ENCODE measurements at places on chromosomes 1 and 21.

GRCh38 chr1:190068304-190068703 lies 409.4 kb downstream of the BRINP3 start:
- DNase-seq = no peak

DNA sequence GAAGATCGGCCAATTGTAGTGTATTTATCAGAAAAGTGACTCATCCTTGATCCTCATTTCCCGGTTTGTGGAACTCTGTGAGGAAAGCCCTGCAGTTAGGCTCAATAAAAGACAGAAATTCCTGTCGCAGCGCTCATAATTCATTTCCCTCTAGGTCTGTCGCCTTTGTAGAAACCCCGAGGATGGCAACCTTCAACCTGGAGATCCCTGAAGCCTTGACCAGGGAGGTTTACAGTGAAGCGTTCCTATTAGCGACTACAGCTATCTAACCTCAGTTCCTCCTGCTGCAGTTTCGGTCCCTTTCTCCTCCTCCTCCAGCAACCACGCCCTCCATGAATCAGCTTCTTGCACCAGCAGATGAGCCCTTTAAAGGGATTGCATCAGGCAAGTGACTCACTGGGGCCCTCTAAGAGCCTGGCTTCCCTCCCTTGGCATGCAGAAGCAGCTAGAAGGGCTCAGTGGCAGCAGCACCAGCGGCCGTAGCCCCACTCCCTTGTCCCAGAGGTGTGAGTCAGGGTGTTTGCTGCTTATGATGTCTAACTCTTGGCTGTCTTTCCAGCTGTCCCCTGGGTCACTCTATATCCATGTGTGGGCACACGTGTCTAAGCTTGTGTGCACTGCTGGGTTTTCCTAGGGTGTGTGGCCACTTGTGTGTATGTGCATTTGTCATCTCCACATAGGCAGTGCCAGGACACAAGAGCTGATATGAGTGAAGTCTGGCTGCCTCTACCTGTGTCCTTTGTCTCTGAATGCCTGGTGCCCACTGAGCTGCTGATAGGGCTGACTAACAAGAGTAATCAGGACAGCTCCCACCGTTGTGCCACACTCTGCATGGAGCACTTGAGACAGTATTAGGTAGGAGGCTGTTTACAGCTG lies 779 bp upstream of the STK40 start:
- DNase-seq = peak; percentile 55

- DNase-seq = no peak
Observed at GRCh38 chr1:68442822-68443556, 6.8 kb downstream of the RPE65 start.

DNA sequence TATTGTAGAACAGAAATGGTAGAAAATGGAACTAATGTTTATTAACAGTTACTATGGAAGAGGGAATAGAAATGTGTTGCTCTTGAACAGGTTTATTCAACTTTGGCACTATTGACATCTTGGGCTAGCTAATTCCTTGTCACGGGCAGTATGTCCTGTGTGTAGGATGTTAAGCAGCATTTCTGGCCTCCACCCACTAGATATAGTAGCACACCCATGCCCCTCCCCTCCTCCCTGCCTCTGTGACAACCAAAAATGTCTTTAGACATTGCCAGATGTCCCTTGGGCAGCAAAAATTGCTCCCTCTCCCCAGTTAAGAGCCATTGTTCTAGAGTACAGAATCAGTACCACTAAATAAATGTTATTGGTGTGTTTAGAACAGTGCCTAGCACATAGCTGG lies 91.4 kb upstream of the TPTE start:
- DNase-seq = no peak

DNA sequence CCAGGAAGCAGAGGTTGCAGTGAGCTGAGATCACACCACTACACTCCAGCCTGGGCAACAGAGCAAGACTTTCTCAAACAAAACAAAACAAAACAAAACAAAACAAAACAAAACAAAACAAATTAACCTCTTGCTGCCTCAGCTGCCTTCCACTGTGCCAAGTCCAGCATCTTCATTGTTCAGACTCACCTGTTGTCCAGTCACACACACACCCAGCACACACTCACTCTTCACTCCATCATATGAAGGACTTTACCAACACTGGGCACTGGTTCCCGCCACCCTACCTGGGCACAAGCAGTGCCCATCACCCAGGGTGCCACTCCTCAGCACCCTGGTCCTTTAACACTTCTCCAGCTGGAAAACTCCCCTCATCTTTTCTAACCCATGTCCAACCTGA lies 14.6 kb downstream of the PYCR2 start:
- no peak for DNase-seq

- DNase-seq = no peak
Observed at GRCh38 chr1:8396083-8396785, 78.3 kb downstream of the SLC45A1 start.

- no peak for DNase-seq
Observed at GRCh38 chr1:14439015-14439414, 159.5 kb upstream of the KAZN start.

DNA sequence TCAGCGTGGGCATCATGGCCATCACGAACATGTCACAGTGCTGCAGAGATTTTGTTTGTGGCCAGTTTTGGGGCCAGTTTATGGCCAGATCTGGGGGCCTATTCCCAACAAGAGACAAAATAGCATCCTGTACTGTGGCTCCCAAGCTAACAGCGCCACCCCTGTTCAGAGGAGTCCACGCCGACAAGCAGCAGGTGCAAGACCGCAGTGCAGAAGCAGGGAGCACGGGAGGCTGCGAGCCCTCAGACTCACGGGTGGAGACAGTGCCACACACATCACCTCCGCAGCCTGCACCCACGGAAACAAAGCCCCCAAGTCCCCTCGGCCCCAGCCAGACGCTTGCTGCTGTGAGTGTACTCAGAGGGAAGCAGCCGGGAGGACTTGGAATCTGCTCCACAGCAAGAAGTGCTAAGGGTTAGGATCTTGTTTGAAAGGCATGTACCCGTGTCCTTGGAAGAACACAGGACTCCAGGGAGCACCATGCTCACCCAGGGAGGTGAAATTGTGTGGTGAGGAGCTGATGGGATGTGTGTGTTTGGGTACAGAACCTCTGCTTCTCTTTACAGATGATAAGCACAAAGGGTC lies 7.1 kb downstream of the TCP10L start:
- no peak for DNase-seq

DNA sequence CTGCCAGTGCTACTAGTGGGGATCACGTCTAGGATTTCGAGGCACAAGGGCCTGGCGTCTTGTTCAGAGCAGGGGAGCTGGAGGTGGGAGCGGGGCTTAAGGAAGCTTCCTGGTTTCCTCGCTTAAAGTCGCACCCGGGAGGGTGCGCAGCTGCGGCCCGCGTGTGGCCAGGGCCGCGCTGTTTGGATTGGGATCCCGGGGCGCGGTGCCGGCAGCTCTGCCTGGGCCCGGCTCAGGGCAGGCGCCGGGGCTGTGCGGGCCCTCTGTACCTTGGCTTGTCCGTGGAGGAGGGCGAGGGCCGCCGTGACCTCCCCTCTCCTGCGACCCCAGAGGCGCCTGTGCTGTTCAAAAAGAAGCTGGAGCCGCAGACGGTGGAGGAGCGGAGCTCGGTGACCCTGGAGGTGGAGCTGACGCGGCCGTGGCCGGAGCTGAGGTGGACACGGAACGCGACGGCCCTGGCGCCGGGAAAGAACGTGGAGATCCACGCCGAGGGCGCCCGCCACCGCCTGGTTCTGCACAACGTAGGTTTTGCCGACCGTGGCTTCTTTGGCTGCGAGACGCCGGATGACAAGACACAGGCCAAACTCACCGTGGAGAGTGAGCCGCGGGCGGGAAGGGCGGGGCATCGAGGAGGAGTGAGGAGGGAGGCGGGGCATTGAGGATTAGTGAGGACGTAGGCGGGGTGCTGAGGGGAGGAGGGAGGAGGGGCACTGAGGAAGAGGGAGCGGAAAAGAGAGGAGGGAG lies 67.8 kb downstream of the OBSCN start:
- no peak for DNase-seq
